Heart left ventricle (tissue), 16 donors: ENCODE measurements at places on chromosomes 12 and 14. TPM values are rescaled to one million over a fixed set of nuclear protein-coding genes. Genes with fewer than 3 reads are reported as not detected.

CYP46A1 gene
- total RNA-seq: 2.3 TPM

TDP1 gene
- total RNA-seq: 1.1 TPM

KRT7 gene
- 2.7 TPM for total RNA-seq

- no peak for DNase-seq
Measured at GRCh38 chr12:124107351-124107750, 134.3 kb downstream of the ZNF664 start.

GRCh38 chr14:81485372-81485771 lies 48.3 kb downstream of the SEL1L start:
- no peak for DNase-seq

GRCh38 chr12:125888921-125889320 lies 823.7 kb downstream of the AACS start:
- no peak for DNase-seq

- peak; percentile 85 for DNase-seq
Measured at GRCh38 chr12:26124446-26125399, at the start of gene BHLHE41. TSS of gene BHLHE41 (minus strand) at chr12:26125037. CDS start at chr12:26124779, 258 bp downstream.

DNA sequence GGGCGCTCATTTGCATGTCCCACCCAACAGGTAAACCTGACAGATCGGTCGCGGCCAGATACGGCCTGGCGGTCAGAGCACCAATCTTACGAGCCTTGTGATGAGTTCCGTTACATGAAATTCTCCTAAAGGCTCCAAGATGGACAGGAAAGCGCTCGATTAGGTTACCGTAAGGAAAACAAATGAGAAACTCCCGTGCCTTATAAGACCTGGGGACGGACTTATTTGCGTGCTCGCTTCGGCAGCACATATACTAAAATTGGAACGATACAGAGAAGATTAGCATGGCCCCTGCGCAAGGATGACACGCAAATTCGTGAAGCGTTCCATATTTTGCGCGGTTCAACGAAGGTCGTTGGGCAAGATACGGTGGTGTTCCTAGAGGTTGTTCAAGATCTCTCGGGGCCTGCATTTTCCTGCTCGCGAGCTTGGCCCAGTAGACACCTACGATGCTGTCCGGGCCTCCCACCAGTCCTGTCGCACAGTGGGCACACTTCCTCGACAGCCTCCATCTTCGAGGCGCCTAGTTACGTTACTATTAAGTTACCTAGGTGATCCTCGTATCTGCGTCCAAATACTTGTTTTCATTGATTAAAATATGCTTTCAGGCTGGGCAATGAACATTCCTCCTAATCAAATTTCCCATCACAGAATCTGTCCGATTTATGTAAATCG lies at the start of gene RNU6-7:
Gene RNU6-7, plus strand, starts transcription at position 230 of the 675 bp plus-strand sequence.
- peak; percentile 29 for DNase-seq

DNA sequence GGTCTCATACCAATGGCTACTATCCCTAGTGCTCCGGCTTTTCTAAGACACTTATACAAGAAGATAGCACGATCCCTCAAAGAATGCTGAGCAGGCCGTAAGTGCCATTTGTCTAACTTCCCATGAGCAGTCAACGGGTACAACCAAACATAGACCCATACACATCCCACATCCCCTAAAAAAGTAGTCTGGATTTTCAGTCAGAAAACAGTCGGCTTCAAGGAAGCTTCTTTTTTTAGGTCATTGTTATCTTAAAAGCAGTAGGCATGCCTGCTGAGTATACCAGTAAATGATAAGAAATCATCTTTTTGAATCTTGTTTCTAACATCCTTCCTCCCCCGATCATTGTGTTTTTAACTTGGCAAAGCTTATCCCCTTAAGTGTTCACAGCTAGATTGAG lies 19.8 kb downstream of the OSBPL8 start:
- no peak for DNase-seq

DNA sequence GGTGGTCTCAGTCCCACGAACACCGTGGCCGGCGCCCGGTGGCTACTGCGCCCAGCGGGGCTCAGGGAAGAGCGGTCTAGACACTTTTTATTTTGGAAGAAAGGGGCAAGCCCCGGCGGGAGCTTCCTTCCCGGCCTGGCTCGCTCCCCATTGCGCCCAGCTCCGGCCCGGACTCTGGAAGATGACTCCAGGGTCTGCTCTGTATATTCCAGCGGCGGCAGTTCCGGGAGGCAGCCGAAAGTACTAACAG lies 225.1 kb upstream of the CRY1 start:
- DNase-seq: peak; percentile 28

DNA sequence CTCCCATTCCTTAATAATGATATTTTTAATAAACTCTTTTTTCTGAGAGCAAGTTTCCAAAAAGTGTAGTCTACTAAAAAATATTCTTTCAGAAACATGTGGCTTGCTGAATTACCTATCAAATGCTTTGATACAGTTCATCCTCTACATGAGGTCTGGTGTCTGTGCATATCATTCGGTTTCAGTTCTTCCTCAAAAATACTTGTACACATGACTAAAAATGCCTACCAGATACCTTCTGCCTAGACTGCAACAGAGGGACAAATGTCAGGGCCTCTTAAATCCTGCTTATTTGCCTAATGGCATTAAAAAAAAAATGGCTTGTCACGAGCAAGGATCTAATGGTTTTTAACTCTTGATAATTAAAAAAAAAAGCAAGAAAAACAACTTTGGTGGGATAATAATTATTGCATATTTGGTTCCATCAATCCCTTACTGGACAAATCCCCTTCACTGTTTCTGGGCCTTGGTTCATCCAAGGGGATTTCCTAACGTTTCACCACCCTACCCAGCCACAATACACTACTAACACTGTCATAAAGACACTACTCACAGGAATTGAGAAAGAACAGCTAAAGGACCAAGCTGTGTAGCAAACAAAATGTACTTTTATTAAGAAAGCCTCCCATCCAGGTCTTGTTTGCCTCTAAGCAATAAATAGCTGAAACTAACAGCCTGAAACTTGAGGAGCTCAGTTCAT lies 45.7 kb downstream of the PARP11 start:
- DNase-seq: no peak
